Stimulated activated CD4-positive, alpha-beta T cell treated with anti-CD3 and anti-CD28 coated beads, Interleukin-1b, Interleukin-23, amount 100 ng/mL, for 4 hours (primary cell): ENCODE measurements at places on chromosomes 1 and 21.

DNA sequence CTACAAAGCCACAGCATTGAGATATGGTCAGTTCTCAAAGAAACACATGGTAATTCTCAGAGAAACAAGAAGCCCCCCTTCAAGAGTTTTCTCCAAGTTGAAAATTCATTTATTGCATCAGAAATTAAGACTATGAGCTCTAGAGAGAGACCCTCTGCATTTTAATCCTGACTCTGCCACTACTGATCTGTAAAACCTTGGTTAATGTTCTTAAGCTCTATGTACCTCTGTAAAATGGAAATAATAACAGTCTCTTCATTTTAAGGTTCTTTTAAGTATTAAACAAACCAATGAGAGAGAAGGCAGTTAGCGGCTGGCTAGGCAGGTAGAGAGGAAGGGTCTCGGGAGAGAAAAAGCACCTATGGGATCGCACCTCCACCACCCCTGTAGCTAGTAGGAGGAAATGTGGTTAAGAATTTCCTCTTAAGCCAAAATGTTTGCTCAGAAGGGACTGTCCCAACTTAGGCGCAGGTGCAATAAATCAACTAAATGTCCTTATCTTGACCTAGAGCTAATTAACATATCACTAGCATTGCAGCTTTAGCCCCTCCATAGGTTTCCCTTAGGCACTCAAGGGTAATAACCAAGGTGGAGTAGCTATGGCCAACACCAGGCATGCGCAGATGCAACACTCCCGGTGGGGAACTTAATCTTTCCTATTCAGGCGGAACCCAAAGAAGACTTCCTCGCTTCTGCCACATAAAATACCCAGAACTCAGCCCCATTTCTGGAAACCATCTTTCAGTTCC lies 1685.4 kb downstream of the MRPL39 start:
- DNase-seq = no peak

DNA sequence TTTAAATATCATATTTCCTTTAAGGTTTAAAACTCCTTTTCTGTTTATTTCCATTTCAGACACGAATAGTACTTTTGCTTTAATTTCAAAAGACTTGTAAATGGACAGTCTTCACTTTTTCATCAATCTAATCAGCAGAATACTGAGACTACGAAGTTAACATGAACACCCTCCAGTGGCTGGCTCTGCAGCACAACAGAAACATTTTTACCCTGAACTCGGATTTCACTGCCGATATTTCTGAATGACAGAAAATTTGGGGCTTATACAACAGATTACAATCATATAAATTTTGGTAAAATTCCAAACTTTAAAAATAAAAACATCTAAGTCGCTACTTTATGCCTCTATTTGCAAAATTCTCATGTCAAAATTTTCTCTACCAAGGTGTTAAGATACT lies 86.2 kb downstream of the AKT3 start:
- no peak for DNase-seq

GRCh38 chr1:94606471-94606870 lies 64.9 kb upstream of the F3 start:
- no peak for DNase-seq

GRCh38 chr1:48422009-48422408 lies 50.0 kb downstream of the SPATA6 start:
- no peak for DNase-seq

DNA sequence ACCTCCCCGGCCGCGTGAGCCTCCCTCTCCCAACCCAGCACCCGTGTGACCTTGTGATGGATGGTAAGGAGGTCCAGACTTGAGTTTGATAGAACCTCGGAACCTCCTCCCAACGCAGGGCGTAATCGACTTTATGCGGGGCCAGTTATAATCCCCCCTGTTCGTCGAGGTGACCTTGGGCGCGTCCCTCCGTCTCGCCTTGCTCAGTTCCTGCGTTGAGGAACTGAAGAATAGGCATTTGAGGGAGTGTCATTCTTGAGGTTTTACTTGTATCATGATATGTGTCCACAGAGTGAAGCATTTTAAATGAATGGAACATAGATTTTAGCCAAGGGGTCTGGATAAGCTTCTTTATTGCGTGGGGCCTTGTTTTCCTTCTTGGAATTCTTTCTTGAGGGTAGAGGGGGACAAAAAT lies 433 bp downstream of the TIMM17A start:
- DNase-seq = no peak

DNA sequence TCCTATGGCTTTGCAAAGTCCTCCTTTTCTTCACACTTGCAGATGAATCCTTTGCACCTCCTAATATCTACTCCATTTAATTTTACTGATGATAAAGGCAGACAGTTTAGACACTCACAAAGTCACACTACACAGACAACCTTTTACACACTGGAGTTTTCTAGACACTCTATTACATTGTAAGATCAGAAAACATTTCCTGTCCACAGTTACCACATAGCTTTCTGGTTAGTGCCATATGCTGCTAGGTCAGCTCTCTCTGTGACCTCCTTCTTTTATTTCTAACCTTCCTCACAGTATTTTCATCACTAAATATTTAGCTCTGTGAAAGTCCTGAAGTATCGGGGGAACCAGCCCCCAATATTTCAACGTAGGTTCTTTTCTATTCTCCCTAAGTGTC lies 5.1 kb downstream of the SH2D1B start:
- DNase-seq = no peak

DNA sequence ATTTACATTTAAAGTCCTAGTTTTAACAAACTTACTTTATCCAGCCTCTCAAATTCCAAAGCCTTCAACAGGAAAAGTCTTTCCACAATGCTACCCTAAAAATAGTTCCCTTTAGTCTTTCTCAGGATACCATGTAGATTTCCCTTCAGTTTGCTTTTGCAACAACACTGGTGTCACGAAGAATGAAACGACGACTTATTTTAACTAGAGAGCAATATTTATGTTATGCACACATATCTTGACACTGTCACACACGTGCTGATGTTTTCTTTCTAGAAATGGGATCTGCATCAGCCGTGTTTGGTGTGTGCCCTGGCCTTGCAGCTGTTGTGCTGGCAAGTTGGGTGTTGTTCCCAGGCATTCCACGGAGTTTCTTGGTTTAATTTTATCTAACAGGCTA lies 75.5 kb downstream of the SIPA1L2 start:
- no peak for DNase-seq

- DNase-seq = no peak
These were observed 674 bp upstream of the HES5 start for GRCh38 chr1:2530513-2531361.

GRCh38 chr1:31272369-31272768 lies 24.2 kb downstream of the SNRNP40 start:
- no peak for DNase-seq

- no peak for DNase-seq
These were observed 70.1 kb upstream of the ESRRG start for GRCh38 chr1:216793303-216793702.

DNA sequence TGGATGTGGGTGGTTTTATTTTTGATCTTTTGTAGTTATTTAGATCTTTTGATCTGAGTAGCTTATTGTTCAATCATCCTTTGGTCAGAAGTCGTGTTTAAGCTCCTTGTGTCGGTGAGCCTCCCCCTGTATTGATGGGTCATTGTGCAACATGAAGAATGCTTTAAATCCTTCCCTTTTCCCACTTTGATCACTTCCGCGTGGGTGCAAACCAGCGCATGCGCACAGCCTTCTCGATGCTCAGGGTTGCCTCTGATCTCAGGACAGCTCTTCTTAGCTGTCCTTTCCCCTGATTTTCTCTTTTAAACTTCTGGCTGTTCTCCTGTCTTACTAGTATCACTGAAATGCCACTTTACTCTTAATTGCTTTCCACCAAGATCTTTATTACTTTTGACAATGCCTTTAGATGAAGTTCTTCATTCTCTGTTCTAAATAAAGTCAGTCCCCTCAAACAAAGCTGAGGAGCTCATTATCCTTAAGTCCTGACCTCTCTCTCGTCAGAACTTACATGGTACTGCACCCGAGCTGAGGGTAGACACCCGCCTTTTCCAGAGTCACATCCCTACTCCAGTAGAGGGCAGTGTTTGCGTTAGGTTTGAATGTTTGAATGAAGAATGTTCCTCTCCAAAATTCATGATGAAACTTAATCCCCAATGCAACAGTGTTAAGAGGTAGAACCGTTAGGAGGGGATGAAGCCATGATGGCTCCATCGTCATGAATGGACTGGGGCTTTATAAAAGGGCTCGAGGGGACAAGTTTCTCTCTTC lies 547.9 kb upstream of the TMPRSS15 start:
- no peak for DNase-seq
